Ecto neural progenitor cell (in vitro differentiated cells): ENCODE measurements at places on chromosomes 6 and 20.

- no peak for DNase-seq
These were observed 181.0 kb upstream of the MYLIP start for GRCh38 chr6:15947923-15948322.

DNA sequence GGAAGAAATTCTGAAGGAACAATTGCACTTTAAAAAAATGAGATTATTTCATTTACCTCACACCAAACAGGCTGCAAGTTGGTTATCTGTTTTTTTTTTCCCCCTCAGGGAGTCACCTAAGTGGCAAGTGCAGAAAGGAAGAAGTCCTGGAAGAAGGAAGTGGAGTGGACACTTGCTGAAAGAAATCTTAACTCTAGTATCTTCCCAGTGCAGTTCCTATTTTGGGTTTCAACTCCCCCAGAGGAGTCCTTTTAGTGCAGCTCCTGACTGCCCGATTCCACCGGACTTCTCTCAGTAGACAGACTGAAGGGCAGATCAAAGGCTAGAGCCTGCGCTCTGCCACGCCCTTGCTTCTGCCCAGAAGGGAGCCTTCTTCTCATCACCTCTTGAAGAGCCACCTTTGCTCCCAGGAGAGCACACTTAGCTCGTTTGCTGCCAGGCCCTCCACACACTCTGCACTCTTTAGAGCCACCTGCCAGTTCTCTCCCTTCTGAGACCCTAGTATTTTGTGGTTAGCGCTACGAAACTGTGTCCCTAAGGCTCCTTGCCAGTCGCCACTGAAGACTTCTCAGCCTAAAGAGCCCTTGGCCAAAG is 4.9 kb downstream of the MTCL3 start:
- DNase-seq: no peak

DNA sequence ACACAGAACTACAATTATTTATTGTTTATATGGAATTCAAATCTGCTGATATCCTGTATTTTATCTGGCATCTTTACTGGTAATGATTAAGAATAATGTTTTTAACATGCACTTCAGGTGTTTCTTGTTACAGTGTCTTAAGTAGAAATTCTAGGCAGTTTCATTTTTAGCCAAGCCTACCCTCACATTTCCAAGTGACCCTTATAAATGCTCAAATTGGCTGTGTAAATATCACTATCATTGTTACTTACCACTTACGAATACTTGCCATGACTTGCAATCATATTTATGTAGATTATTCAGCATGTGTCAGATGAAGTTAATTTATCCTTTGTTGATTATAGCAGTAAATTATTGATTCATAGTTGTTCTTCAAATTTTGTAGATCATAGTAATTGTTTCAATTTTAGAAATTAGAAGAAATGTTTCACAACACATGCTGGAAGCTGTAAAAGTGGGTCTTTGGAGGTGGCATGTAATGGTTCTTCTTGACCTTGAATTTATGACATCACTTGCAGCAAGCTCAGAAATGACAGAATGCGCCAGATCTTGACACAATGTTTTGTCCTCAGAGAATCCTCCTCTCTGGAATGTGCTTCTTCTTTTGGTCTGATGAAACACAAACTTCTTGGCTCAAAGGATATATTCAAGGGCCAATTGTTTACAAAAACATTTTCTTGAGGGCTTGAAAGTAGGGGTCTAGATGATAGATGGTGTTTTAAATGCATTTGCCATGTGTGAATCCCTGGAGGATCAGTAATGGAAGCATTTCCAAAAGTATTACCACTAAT is 471.8 kb downstream of the COL12A1 start:
- no peak for DNase-seq

- DNase-seq: no peak
These were observed 82.8 kb upstream of the HIVEP1 start for GRCh38 chr6:11929241-11929835.

DNA sequence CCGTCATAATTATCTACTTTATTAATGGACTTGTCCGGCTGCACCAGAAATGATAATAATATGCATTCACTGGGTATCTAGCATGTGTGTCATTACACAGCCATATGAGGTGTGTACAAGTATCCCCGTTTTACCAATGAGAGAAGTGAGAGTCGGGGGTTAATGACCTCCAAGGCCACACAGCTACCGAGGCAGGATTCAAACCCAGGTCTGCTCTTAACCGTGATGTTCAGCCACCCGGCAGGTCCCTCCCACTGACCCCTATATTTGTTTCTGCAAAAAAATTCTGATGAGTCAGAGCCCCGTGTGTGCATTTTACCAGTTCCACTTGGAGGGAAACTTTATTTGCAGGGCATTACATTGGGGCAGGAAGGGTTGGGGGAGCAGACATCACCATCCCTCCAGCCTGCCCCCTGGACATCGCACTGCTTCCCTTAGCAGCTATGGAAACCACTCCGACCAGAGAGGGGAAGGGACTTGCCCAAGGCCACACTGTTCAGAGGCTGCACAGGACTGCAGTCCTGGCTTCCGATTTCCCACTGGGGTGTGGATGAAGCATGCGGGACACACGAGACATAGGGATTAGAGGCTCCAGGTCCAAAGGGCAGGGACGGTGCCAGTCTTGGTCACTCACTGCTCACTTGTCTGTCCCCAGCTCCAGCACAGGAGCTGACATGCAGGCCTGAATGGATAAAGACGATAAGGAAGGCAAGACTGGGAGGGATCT is 10.1 kb upstream of the SRC start:
- DNase-seq: no peak

DNA sequence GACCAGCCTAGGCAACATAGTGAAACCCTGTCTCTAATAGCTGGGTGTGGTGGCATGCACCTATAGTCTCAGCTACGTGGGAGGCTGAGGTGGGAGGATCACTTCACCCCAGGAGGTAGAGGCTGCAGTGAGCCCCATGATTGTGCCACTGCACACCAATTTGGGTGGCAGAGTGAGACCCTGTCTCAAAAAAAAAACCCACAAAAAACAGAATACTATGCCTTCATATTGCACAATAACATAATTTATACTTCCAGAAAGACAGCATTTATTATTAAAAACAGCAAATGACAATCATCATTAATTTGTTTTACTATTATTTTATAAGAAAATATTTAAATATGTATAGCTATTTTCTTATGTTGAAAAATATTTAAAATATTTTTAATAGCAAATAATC is 30.0 kb upstream of the CARMIL1 start:
- no peak for DNase-seq

- no peak for DNase-seq
These were observed 551.0 kb downstream of the HAO1 start for GRCh38 chr20:7389216-7389615.

DNA sequence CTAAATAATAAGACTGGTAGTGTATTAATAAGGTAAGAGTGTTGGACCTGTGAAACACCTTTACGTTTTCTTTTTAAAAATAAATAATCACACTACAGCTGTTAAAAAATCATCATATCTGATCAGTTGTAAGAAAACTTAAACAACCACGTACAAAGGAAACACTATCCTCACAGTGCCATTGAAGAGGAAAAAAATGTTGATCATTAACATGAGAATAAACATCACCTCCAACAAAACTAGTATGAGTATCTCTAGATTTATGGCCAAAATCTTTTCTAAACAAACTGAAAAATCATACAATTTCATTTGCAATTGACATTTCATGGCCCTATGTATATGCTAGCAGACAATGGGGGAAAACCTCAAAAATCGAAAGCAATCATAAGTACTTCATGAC is 590 bp downstream of the EYS start:
- no peak for DNase-seq

DNA sequence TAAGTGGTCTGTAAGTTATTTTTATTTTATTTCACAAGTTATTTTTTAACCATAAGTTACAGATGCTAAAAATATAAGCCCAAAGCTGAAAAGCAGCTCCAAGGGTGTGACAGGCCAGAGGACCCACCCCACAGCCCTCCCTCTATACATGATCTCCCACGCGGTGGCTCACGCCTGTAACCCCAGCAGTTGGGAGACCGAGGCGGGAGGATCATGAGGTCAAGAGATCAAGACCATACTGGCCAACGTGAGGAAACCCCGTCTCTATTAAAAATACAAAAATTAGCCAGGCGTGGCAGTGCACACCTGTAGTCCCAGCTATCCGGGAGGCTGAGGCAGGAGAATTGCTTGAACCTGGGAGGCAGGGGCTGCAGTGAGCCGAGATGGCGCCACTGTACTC is 32.2 kb downstream of the COL11A2 start:
- no peak for DNase-seq

DNA sequence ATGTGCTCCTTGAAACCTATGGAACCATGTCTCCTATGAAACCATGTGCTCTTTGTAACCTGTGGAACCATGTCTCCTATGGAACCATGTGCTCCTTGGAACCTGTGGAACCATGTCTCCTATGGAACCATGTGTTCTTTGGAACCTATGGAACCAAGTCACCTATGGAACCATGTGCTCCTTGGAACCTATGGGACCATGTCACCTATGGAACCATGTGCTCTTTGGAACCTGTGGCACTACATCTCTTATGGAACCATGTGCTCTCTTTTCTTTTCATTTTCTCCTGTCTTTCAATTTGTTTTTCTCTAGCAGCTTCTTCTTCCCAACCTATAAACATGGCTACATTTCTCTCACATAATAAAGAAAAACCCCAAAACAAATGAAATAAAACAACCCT is 11.9 kb upstream of the CCN2 start:
- DNase-seq: no peak

- DNase-seq: peak; percentile 57
These were observed 65.5 kb upstream of the BTN3A2 start for GRCh38 chr6:26299286-26300042.

DNA sequence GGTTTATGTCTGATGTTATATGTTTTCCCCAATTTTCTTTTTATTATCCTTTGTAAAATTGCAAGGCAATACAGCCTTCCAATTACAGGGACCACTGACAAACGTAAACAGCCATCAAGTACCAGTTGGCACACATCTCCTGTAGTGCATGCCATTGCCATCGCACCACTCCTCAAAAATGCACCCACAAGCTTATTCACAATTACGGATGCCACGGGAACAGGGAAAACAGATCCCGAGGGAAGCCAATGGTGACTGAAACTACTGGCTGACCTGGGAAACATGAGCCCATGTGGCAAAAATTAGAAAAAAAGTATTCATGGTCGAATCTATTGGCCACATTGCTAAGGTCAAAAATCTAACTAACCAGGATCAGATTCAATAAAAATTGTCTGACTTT is 395.2 kb downstream of the PAX1 start:
- no peak for DNase-seq

GRCh38 chr6:41649596-41649995 is 11.3 kb downstream of the MDFI start:
- no peak for DNase-seq

GRCh38 chr20:10132387-10132786 is 86.2 kb upstream of the SNAP25 start:
- peak; percentile 45 for DNase-seq

DNA sequence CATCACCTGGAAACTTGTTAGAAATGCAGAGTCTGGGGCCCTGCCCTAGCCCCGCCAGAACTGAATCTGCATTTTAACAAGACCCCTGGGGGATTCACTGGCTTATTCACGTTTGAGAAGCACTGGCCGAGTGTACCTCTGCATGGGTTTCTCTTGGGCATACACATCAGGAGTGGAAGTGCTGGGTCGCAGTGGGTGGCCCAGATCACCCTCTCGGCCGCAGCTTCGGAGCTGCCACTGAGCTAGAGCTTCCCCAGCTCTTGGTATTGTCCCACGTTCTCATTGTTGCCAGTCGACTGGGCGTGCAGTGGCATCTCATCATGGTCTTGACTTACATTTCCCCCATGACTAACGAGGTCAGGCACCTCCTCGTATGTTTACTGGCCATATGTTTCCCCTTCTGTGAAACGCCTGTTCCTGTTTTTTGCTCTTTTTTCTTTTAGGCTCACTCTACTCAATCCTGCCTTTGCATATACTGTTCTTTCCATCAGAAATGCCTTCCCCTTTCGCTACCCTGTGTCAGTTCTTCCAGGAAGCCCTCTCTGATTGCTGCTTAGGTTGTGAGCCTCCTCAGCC is 3.0 kb upstream of the DLGAP4 start:
- no peak for DNase-seq

DNA sequence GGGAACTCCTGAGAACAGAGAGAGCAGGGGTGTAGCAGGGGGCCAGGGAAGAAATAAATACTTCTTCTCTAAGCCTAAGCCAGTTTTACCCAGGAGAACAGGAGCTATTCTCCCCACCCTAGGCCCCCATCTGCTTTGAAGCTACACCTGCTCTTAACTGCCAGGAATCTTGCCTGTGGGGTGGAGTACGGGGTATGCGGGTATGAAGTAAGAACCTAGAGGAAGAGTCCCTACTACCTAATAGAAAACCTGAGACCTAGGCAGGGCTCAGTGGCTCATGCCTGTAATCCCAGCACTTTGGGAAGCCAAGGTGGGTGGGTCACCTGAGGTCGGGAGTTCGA is 1.5 kb downstream of the SLC29A1 start:
- no peak for DNase-seq

- DNase-seq: no peak
These were observed 308.2 kb upstream of the THEMIS start for GRCh38 chr6:128208851-128209580.

DNA sequence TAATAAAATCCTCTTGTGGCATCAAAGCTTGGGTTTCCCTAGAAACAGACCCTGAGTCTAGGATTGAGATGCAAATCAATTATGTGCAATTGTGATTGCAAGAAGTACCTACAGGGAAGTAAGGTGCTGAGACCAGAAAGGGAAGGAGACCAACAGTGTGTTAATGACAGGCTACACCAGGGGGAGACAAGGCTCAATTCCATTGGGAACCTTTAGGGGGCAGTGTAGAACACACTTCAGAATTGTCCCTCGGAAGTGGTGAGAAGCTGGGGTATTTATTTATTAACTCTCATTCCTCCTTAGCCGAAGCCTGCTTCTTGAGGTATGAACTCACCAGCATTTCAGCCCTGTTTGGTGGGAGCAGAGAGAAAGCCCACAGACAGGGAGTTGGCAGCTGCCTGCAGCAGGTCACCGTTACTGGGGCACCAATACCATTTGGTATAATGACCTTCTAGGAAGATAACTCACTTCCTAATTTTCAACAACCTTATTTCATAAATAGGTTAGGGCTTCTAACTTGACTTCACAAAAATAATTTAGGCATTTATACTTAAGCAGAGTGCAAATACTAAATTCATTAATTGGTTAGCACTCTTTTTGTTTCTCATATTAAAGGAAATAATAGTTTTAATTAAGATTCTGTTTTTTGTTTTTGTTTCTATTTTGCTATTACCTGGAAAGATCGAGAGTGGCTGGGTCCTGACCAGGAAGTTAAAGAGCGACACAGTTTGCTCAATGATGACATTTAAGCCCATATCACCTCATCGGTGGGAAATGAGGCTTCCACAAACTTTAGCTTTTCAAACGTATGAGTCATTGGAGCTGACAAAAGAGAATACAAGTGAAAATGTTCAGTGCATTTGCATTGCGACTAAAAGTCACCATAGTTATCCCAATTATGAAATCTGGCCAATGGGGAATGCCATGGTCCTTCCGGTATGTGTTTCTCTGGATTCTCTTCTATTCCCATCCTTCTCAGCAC is 94.8 kb downstream of the BTBD3 start:
- peak; percentile 53 for DNase-seq

GRCh38 chr6:154650351-154650750 is 82.9 kb upstream of the SCAF8 start:
- DNase-seq: no peak
